ENCODE measurements at places on chromosomes 11 and 22.

- DNase-seq = peak; percentile 90
Measured at GRCh38 chr11:9601037-9601875, 27.8 kb downstream of the WEE1 start.

DNA sequence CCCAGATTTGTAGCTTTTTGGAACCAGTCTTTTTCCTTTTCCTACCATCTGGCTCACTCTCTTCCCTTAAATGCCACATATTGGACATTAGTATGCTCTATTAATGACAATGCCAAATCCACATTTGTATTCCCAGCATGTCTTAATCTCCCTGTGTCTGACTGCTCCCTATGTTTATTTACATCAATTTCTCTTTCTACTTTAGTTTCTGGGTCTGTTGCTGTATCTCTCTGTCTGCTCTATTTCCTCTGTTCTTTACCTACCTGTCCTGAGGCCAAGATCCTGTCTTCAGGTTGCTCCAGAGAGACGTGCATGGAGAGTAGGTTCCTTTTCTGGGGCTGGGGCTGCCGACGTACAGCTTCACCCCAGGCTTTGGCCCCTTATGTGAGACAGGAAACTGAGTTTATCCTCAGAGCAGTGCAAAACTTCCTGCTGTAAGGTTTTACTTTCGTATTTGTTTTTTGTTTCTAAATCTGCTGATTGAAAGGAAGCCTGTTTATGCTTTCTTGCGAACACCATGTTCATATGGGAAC, 25.6 kb downstream of the OR2AG2 start:
- no peak for DNase-seq

GRCh38 chr11:125253795-125254525, 89.4 kb downstream of the PKNOX2 start:
- no peak for DNase-seq

GRCh38 chr22:37121887-37122591, 12.5 kb upstream of the TMPRSS6 start:
- peak; percentile 28 for DNase-seq

DNA sequence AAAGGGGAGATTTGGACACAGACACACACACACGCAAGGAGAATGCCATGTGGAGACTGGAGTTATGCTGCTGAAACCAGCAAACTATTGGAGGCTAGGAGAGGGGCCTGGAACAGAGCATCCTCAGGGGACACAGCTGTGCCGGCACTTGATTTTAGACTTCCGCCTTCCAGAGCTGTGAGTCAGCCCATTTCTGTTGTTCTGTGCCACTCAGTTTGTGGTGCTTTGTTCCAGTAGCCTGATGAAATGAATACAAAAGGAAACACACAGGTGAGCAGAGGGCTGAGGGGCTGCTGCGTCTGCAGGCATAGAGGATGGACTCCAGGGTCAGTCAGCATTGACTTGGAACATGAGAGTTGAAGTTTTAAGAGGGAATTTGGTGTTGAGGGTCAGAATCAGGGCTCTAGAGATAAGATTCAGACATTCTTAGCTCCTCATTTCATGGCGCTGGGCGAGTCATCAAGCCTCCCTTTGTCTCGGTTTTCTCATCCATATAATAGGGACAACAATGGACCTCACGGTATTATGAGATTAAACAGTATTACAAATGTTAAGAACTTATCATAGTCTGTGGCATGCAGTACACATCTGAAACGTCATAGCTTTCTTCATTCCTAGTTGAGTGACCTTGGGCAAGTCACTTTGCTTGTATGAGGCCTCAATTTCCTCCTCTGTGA, 191.0 kb downstream of the MIAT start:
- DNase-seq = peak; percentile 68

DNA sequence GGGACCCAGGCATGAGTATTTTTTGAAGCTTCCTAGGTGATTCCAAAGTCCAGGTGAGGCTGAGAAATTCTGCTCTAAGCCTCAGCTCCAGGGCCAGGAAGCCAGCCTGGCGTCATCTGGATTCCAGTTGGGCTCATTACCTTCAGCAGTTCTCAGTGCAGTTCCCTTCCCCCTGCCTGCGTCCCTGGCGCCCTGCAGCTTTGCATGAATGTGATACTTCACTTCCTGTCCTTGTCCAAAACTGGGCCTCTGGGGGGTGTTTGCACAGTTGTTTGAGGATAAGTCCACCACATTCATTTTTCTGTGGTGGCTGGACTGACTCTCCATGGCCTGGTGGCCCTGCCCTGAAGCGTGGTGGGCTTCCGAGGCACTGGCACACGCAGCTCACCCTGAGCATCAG, 98.1 kb downstream of the TENM4 start:
- peak; percentile 12 for DNase-seq

DNA sequence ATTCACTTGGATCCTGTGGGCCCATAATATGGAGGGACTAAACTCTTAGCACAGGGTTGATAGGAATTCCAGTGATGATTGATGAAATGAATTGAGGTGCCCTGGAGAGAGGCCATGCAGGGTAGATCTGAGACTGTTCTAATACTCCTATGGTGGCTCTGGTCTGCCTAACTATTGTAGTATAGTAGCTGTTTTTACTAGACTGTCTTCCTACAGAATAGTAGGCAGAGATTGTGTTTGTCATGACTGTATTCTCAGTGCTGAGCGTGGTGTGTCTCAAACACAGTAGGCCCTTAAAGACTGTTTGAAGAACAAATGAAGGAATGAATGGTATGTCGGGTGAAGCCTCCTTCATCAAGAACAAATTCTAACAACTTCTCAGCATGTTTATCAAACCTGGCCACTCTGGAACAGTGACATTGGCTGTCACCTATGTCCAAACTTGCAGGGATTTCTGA, 107.0 kb upstream of the SESN3 start:
- no peak for DNase-seq

DNA sequence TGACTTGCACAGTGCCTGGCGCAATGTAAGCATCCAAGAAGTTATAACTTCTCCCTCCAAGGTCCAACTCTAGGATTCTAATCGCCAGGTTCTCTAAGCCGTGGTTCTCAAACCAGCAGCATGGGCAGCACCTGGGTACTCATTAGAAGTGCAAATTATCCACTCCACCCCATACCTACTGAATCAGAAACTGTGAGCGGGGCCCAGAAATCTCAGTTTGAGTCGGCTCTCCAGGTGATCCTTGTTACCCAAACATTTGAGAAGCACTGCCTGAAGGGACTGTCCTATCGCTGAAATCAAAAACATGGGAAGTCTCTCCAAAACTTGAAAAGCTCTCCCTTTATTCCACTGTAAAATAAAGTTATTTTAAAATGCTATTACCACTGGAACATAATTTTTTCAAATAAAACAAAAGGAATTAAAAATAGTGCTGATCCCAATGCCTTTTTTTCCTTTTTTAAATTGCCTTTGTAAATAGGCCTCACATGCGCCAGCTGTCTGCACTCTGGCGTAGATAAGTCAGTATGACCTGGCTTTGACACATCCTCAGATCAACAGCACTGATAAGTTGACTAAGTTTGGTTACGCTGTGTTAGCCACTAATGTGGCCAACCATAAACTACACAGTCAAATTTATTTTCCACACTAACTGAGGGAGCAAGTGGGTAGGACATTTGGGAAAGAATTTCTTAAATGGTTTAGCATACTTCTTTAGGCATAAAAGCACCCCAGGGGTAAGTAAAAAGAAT, 8.4 kb upstream of the CTR9 start:
- DNase-seq = no peak

DNA sequence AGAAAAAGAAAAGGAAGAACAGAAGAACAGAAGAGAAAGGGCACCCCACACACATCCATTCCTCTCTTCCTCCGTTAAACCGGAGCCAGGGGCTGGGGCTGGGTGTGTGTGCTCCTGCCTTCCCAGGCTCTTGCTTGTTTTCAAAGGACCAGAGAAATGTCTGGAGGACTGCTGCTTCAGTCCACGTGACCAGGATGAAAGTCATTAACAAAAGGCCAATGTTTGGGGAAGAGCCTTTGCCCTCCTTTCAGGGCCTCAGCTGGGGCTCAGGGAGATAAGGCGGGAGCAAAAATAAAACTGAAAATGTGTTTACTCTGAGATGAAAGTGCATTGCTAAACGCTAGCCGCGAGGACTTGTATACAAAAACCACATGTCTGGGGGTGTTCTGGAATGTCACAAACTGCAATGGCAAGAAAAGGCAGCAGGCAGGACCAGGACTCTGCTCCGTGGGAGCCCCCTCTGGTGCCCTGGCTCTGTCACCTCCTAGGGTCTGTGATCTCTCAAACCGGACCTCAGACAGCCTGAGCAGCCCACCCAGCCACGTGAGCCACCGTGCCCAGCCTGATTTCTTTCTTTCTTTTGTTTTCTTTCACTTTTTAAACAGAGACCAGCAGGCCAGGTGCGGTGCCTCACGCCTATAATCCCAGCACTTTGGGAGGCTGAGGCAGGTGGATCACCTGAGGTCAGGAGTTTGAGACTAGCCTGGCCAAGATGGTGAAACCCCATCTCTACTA, 31.6 kb upstream of the MYH9 start:
- peak; percentile 57 for DNase-seq

DNA sequence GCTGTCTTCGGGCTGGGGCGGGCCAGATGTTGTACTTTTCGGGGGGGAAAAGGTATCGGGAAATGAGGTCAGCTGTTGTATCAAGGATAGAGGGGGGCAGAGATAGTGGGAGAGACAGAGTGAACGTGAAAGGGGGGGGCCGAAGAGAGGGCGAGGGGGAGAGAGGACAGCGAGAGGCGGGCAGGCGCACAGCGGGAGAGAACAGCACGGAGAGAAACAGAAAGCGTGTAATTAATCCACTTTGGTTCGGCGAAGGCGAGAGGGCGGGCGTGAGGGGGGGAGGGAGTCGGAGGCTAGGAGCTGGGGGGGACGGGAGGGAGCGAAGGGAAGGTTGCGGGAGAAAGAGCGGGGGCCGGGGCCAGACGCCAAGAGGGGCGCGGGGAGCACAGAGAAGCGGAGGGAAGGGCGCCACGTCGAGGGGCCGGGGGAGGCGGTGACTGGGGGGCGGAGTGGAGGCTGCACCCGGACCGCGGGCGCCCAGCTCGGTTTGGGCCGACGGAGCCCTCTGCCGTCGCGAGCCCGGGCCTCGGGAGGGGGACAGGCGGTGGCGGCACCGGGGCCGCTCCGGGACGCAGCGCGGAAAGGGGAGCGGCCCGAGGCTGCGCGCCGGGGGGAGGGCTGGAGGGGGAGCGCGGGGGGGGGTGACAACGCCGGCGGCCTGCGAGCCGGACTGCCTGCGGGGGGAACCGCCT, 612 bp downstream of the IGF2 start:
- DNase-seq = peak; percentile 9

DNA sequence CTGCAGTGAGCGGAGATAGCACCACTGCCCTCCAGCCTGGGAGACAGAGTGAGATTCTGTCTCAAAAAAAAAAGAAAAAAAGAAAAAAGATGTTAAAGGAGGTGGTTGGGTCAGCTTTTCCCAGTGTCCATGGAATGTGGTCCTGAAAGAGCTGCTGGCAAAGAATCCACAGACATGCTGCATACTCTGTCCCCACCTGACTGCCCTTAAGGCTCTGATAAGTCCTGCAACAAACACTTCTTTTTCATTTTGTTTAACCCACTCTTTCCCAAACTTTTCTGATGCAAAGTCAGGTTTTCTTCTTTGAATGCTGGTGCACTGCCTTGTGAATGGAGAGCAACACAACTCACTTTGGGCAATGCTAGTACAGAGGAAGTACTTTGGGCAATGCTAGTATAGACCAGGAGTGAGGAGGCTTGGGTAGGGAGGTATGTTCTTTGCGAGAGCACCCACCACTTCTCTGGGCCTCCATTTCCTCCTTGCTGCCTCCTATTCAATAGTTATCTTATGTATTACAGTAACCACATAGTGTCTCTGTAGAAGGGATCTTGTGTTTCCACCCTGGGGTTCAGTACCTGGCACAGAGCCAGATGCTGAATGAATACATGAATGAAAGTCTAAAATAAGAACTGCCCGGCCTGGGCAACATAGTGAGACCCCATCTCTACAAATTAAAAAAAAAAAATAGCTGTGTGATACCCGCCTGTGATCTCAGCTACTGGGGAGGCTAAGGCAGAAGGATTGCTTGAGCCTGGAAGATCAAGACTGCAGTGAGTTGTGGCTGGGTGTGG, 18.9 kb downstream of the LIF start:
- no peak for DNase-seq

DNA sequence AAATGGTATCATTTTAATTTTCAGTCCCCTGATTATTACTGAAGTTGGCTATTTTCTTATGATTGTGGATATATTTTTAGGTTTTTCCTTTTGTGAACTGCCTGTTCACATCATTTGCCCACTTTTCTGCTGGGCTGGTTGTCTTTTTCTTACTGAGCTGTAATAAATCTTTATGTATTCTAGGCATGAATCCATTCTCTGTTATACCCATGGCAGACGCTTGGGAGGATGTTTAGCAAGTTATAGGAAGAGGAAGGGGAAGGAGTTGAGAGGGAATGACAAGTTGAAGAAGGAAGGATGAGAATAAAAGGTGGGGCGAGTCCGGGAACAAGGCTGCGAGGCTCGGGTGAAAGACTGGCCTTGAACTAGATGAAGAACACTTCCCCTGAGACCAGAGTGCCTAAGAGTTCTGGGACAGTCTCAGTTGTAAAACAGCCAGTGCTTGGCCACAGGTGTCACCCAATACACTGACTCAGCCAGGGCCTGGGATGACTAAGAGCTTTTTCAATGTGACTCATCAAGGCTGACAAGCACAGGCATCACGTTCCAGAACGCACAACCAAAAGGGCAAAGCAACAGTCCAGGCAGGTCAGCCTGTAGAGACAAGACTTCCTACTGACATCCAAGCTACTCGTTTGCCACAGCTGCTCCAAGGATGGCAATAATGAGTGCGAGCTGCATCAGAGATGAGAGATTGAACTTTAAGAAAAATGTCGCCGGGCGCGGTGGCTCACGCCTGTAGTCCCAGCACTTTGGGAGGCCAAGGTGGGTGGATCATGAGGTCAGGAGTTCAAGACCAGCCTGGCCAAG, 35.2 kb downstream of the LRFN4 start:
- DNase-seq = peak; percentile 84

- DNase-seq = no peak
Measured at GRCh38 chr11:66459138-66459778, 7.4 kb upstream of the PELI3 start.

DNA sequence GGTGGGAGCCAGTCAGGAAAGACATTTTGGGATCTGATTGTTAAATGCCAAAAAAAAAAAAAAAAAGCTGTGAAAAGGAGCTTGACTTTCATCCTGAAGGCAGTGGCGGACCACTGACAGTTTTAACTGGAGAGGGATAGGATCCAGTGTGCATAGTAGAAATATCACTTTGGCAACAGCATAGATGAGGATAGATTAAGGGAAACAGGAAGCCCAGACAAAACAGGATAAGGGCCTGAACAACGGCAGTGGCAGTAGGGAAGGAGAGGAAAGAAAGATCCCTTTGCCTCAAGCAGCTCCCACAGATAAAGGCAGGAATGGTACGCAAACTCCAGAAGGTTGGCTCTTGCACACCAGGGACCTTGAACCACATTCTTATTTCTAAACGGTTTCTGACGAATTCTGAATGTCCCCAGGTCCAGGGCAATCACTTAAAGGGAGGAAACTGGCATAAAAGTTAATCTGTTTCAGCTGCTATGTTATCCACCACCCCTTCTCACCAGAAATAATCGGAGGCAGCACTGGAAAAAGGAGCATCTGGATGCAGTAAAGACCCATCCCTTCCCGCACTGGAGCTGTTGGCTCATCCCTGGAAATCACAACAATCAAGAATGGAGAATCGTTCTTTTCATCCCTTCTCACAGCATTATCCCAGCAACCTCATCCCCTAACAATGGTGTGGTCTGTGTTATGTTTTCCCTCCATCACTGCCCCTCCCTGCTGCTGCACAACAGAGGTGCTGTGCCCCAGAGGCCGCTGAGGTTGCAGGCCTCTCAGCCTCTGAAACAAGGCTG, 99.1 kb downstream of the GAB2 start:
- peak; percentile 11 for DNase-seq

All from fibroblast of skin of scalp (primary cell).